M059J (cell line): ENCODE measurements at places on chromosomes 1 and 21. TPM values are rescaled to one million over a fixed set of nuclear protein-coding genes. Genes with fewer than 3 reads are reported as not detected.

Gene PGLYRP4
- total RNA-seq = not detected in 2 replicates

Gene CAPZB
- 183 and 192 TPM in 2 replicates for total RNA-seq

Gene AMY1A
- total RNA-seq = not detected in 2 replicates

Gene LORICRIN
- total RNA-seq = not detected in 2 replicates

Gene NFIA
- total RNA-seq = 0.17 and 1.2 TPM in 2 replicates

Gene AGT
- 0.42 TPM in 1 of 2 replicates, not detected in the other for total RNA-seq

Gene CLDN14
- not detected in 2 replicates for total RNA-seq

Gene C1orf94
- total RNA-seq = 3.7 and 4.0 TPM in 2 replicates

Gene SPRR5
- not detected in 2 replicates for total RNA-seq

Gene ALX3
- total RNA-seq = not detected in 2 replicates

Gene CFHR1
- total RNA-seq = not detected in 2 replicates
